ENCODE measurements at places on chromosomes 2 and 18.

DNA sequence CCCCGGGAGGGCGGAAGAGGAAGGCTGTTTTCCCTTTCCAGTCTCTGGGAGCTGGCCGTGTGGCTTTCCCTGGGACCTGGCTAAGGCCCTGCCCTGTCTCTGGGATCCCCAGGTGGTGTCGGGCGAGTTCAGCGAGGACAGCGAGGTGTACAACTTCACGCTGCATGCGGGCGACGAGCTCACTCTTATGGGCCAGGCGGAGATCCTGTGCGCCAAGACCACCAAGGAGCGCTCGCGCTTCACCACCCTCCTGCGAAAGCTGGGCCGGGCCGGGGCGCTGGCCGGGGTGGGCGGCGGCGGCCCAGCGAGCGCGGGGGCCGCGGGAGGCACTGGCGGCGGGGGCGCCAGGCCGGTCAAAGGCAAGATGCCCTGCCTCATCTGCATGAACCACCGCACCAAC lies 11.2 kb downstream of the GAREM2 start:
- DNase-seq, result no peak

DNA sequence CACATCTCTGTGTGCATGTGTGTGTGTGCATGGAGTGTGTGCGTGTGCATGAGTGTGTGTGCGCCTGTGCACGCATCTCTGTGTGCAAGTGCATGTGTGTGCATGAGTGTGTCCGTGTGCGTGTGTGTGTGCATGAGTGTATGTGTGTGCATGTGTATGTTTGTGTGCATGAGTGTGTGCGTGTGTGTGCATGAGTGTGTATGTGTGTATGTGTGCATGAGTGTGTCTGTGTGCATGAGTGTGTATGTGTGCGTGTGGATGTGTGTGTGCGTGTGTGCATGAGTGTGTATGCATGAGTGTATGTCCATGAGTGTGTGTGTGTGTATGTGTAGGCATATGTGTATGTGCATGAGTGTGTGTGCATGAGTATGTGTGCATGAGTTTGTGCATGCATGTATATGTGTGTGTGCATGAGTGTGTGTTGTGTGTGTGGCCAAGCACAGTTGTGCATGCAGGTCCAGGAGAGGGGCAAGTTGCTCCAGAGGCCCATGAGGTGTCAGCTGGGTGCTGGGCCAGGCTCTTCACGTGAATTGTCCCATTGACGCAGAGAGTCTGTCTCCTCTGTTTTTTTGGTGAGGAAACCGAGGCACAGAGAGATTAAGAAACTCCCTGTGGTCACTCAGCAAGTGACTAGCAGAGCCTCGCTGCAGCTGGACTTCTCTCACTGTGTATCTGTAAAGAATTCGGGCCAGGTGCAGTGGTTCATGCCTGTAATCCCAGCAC lies 75.5 kb downstream of the ASB1 start:
- DNase-seq, result no peak

DNA sequence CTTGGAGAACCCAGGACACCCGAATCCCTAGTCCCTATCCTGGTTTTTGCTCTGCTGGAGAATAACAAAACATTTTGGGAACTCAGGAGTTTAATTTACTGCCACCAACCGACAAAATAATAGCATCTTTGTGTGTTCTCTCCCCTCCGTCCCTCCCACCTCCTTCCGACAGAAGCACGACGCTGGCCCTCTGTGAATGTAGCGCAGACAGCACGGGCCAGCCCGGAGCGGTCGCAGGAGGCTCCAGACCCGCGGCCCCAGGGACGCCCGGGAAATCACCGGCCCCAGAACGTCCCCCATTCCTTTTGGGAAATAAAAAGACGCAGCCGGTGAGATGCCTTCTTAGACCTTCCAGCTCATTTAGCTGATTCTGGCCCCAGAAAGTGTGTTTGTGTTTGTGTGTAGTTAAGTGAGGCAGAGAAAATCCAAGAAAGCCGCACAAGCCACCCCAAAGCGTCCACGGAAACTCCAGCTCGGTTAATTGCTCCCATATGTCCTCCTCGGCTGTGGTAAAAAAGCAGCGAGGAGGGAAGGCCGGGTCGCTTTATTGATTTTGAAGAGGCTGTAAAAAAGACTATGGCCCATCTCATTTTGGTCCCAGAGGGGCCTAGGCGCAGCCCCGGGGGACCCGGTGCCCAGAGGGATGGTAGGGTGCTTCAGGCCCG lies 577 bp upstream of the TANC1 start:
- DNase-seq, result no peak

DNA sequence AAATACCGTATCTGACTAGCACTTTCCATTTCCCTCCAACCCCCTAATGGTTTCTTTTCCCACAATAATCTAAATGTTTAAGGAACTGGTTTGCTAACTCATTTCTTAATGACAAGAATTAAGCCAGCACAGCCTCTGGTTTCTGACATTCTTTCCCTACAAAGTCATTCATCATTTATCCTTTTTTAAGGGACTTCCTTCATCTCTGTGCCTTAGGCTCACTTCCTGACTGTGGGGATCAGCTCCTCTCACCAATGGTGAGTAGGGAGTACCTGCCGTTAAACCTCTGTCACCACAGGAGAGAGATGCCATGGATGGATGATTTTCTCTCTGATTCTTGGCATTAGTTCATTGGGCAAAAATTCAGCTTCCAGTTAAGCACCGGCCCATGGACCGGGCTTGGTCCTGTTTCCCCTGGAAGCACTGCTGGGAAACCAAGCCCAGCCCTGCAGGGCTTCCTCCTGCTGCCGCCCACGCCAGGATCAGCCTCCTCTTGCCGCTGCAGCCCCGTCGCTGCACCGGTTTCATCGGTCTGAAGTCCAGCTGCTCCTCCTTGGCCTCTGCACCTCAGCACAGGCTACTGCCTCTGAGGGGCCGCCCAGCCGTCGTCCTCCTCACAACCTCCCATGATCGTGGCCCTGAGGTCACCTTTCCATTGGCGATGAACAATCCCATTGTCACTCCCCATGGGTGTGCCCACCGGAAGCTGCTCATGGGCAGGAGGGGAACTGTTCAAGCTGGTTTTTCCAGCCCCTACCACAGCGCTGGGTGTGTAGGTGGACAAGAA lies 64.0 kb upstream of the ZNF516 start:
- DNase-seq, result no peak

DNA sequence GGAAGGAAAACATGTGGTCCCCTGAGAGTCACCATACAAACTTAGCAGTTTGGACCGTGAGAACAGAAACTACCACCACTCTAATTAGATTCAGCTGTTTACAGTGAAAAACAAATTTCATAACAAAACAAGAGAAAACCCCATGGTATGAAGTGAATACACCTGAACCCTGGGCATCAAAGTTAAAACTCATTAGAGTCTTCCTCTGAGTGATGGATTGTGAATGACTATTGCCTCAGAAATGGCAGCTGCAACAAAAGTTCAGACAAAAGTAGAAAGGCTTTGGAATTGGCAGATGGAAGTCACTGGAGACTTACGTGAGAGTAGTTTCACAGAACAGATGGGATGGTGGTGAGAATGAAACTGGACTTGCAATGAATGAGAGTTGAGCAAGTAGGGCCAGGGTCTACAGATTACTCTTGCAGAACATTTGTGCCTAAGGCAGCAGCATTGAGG lies 98.0 kb downstream of the AAK1 start:
- DNase-seq, result no peak

- DNase-seq, result no peak
These were observed 109.0 kb upstream of the STPG4 start for GRCh38 chr2:47264143-47264542.

GRCh38 chr18:46301081-46301480 lies 196.9 kb downstream of the HAUS1 start:
- no peak for DNase-seq

DNA sequence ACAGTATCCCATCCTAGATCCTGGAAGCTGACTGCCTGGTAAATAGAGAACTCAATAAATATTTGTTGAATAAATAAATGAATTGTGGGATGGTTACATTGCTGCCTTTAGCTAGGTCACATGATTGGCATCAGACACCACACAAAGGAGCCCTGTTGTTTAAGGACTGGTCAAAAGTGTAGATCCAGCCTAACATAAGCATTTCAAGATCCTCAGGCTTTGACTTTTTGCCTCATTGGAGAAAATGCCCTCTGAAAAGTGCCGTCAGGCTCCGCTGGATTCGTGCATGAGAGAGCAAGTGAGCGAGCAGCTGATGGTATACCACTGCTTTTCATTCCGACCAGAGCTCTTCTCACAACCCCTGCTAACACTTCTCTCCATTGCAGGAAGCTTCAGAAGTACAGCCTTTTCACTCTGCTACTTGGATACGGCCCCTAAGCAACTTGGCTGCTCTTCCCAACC lies 1.3 kb upstream of the ZNF24 start:
- no peak for DNase-seq

- DNase-seq, result no peak
These were observed 78.7 kb upstream of the RGPD5 start for GRCh38 chr2:109715313-109715805.

DNA sequence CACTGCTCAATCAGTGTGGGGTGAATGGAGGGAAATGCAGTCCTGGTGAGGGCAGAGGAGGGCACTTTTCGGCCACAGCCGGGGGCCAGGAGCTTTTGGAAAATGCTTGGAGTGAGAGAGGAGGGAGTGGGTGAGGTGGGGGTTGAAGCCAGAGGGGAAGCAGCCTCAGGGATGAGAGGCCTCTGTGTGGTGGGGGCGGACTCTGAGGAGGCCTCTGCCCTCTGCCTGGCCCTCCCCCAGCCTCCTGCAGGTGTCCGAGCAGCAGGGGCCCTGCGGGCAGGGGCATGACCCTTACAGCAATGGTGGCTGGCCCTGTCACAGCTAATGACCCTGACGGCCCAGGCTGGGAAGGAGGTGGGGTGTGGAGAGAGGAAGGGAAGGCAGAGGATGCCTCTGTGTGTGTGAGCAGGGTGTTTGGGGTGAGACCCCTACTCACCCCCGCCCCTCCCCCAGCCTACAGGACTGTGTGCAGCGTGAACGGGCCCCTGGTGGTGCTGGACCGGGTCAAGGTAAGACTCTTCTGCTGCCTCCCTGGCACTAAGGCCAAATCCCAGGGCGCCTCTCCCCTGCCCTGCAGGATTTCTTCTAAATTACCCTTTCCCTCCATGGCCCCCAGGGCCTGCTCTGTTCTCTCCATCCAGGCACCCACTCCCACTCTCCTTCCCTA lies 7.6 kb downstream of the ATP6V1B1 start:
- DNase-seq, result no peak

GRCh38 chr2:28546242-28546641 lies 50.4 kb downstream of the PLB1 start:
- DNase-seq, result no peak

DNA sequence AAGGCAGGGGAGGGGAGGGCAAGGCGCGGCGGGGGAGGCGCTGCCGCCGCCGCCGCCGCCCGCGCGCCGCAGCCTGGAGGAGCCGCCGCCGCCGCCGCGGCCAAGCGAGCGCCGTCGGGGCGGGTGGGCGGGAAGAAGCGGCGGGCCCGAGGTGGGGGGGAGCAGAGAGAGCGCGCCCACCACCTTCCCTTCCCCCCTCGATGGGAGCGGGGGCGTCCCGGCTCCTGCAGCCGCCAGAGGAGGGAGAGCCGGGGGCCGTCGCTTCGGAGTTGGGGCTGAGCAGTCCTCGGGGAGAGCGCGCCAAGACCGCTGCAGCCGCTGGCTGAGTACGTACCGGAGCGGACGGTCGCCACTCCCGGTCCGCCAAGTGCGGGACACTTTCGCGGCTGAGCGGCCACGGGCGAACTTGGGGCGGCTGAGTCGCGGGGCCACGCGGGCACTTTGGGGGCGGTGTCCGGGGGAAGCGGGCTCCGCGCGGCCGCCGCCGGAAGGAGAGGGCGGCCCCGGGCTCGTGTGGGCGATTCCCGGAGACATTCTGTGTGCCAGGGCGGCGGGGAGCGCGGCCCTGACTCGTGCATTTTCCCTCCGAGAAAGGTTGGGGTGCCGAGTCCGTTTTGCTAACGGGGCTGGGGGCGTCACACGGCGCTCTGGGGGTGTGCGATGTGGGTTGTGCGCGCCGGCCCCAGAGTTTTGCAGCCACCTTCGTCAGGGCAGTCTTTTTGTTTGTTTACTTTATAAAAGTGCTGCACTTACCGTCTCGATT lies at the start of gene NAB1:
Gene NAB1, plus strand, starts transcription at position 49 of the 763 bp plus-strand sequence. CDS start 10,094 bp downstream, outside the sequence.
- peak; percentile 34 for DNase-seq

- DNase-seq, result no peak
These were observed 257.7 kb downstream of the TDRD15 start for GRCh38 chr2:21381421-21381820.

DNA sequence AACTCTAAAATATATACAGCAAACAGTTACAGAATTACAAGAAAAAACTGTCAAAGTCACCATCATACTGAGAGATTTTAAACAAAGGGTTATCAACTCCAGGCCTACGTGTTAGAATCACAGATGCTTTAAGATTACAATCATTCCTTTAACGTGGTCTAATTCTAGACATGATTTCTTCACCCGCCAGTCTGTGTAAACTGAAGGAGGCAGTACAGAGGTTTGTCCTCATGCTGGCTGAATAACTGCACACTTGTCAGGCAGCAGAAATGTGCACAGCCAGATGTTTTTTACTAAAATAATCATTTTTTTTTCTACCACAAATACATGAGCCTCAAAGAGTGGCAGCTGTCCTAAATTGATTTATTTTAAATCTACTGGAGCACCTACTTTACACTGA lies 15.5 kb upstream of the NEURL3 start:
- DNase-seq, result no peak

All from T-helper 17 cell (primary cell).